ENCODE measurements at places on chromosomes 4 and X.

GRCh38 chr4:142940425-142941330 lies 94.6 kb upstream of the INPP4B start:
- DNase-seq, result no peak

- DNase-seq, result no peak
Measured at GRCh38 chr4:128908735-128909134, 99.2 kb downstream of the JADE1 start.

DNA sequence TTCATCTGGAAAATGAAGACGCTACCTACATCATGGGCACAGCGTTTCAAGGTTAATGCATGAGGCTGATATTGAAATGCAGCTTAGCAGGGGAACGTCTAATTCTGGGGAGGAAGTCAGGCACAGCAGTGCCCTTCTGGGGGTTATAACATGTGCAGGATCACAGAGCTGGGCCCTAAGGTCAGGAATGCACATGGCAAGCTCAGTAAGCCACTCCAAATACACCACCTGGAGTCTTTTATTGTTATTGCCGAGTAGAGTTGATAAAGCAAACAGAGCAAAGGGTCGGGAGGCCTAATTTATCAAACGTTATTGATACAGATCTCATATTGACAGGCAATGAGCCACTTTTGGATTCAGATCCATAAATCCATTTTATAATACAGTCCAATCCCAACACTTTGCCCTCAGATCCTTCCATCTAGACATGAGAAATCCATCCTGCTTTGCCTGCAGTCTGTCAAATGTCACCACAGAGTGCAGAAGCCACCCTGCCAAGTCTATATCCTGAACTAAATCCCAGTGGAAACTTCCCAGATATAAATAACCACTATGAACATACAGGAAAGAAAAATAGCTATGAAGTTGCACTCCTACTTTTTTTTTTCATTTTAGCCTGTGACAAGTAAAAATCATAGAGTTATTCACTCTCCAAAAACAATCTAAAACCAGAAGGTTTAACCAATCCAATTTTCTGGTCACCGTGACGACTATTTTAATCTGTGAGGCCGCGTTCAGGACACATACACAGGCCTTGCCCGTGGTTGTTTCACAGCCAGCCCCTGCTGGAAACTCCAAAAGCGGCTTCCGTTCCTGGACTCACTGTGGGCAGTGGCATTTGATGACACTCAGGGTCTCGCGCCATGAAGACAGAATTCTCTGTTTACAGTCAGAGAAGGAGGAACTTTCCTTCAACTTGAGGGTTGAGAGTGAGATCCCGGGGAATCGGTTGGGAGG lies 335.4 kb downstream of the DHX15 start:
- DNase-seq, result no peak

- peak; percentile 35 for DNase-seq
Measured at GRCh38 chrX:17737986-17738713, 857 bp downstream of the SCML1 start.

DNA sequence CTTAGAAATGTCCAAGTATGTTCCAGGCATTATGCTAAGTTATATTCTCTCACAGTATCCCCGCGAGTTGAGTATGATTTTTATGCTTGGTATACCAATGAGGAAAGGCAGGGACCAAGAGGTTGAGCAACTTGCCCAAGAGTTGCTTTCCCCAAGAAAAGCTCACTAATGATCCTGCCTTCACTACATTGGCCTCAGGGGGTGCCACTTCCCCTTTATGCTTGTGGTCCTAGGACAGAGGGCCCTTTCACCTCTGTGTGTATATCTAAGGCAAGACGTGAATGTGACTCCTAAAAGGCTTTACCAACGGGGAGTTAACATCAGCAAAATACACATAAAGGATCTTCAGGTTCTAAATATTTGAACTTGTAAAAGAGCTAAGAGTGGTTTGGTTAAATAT lies 164.4 kb upstream of the CPEB2 start:
- peak; percentile 28 for DNase-seq

DNA sequence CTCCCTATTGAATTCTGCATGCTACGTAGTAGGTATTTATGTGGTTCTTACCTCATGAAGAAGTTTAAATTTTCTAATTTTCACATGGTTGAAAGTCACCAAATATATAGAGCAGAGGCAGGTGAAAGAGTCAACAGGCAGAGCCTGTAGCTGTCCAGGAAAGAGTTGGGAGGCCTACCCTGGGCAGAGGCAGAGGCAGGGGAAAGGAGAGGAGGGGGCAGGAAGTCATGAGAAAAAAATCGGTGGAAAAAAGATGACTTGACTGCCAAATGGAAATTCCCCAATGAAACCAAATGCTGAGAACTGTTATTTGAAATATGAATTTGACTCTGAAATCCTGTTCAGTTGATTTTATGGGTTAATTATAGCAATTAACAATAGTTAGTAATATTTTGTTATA lies 23.1 kb upstream of the GPR34 start:
- DNase-seq, result no peak

DNA sequence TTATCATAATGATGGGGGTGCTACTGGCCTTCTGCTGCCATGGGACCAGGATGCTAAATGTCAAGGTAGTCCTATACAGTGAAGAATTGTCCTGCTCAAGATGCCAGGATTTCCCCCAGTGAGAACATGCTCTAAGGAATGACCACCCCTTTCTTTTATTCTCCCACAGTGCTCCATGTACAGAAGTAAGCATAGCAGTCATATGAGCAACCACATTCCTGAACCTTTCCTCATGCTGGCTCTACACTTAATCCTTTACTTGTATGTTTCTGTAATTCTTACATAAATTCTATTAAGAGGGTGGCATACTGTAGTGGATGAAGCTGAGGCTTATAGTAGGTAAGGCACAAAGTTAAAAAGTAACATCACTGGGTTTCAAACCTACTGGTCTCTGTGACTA lies 20.2 kb downstream of the CYP2U1 start:
- no peak for DNase-seq

DNA sequence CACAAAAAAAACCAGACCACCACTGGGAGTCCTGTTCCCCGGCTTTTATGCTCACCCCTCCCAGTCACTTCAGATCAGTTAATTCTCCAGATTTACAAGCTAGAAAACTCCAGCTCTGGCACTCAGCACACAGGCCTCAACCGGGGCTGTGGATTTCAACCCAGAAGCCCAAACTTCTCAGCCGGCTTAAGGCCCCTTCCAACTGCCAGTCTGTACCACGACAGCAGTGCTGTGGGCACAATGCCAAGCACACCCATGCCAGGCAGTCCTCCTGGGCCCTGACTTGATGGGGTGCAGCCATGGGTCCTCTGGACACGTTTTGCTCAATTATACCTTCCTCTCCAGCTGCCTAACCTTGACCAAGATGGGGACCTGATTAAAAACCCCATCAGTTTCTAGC lies 12.2 kb downstream of the SOD3 start:
- no peak for DNase-seq

- no peak for DNase-seq
Measured at GRCh38 chr4:84579403-84579776, 3.5 kb upstream of the CDS1 start.

GRCh38 chr4:183987987-183988392 lies 82.9 kb downstream of the STOX2 start:
- peak; percentile 32 for DNase-seq

- DNase-seq, result no peak
Measured at GRCh38 chrX:78643096-78643495, 16.0 kb downstream of the RTL3 start.

GRCh38 chr4:44756559-44756958 lies 30.2 kb upstream of the GNPDA2 start:
- no peak for DNase-seq
